ENCODE measurements at places on chromosomes 2 and 18. TPM values are rescaled to one million over a fixed set of nuclear protein-coding genes. Genes with fewer than 3 reads are reported as not detected.
A peak's percentile ranks its signal among the peaks of the same experiment; 100 is the strongest.

DNA sequence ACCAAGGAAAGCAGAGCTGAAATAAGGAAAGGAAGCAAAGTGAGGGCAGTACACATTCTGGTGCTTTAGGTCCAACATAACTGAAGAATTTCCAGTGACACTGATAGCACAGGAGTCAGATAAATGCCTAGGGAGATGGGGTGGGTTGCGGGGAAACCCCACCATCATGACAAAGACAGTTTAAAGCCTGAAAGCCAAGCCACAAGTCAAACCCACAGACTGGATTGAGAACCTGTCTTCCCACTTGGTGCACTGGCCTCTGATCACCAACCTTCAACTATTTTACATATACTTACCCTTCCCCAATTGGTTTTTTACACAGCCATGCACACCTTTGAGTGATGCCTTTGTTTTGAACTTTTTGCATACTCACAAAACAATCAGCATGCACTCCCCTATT is 22.2 kb upstream of the PDK1 start:
- H3K27me3 ChIP-seq, result no peaks in the 10 kb centered on the region
- peaks cover 8% of the 10 kb centered on the region for H3K4me1 ChIP-seq
- H3K27ac ChIP-seq, result no peak overlapping the region
- no peaks in the 10 kb centered on the region for H3K36me3 ChIP-seq
- no peak for DNase-seq

- H3K4me1 ChIP-seq, result 0 out of 2 replicates have a peak, but pooled peaks cover 1% of the 10 kb centered on the region
- no peaks in the 10 kb centered on the region for H3K27me3 ChIP-seq
- no peak overlapping the region for H3K4me3 ChIP-seq
- DNase-seq, result no peak
- no peaks in the 10 kb centered on the region for H3K36me3 ChIP-seq
These were observed 49.5 kb upstream of the TBC1D8 start for GRCh38 chr2:101200676-101201075.

DNA sequence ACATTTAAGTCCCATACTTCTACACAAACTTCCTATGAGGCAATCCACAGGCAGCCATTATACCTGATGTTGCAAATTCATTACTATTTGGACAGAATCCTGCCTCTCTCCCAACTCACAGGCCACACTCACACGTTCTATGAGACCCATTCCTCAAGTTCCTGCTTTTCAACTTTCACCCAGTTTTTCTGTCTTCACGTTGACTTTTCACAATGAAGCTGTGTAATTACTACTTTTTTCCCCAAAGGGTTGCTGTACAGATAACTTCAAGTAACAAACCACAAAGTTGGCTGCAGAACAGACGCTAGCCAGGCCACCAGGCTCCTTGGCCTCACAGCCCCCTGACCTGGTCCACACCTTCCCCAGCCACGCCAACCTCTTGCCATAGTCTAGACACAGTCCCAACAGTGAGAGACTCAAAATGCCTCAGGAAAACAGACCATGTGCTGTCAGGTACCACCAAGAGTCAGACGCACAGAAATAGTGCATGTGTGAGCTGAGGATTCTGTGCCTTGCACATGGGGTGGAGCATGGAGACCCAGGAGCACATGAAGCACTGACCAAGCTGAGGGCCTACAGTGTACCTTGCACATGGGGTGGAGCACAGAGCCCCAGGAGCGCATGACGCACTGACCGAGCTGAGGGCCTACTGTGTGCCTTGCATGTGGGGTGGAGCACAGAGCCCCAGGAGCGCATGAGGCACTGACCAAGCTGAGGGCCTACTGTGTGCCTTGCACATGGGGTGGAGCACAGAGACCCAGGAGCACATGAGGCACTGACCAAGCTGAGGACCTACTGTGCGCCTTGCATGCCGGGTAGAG is 61.0 kb downstream of the EIPR1 start:
- no peak overlapping the region for H3K27ac ChIP-seq
- H3K4me3 ChIP-seq, result no peak overlapping the region
- H3K27me3 ChIP-seq, result no peaks in the 10 kb centered on the region
- no peaks in the 10 kb centered on the region for H3K36me3 ChIP-seq
- no peak for DNase-seq

DNA sequence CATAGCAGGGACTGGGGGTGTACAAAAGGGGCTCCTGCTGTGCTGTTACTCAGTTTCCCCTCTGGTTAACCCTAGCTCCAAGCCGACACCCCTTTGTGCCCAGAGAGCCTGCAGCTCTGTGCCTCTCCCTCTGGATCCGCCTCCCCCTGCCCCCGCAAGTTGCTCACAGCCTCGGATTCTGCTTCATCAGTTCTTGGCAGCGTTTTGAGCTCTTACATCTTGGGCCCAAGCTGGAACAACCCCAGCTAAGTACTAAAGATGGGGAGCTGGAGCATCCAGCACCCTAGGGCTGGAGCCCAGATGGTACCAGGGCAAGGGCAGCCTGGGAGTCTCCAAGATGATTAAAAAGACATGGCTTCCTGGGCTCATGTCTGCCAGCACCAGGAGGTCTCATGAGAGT is 40.7 kb downstream of the POMC start:
- peaks cover 8% of the 10 kb centered on the region for H3K4me1 ChIP-seq
- H3K36me3 ChIP-seq, result no peaks in the 10 kb centered on the region
- no peak overlapping the region for H3K4me3 ChIP-seq
- no peak for DNase-seq

DNA sequence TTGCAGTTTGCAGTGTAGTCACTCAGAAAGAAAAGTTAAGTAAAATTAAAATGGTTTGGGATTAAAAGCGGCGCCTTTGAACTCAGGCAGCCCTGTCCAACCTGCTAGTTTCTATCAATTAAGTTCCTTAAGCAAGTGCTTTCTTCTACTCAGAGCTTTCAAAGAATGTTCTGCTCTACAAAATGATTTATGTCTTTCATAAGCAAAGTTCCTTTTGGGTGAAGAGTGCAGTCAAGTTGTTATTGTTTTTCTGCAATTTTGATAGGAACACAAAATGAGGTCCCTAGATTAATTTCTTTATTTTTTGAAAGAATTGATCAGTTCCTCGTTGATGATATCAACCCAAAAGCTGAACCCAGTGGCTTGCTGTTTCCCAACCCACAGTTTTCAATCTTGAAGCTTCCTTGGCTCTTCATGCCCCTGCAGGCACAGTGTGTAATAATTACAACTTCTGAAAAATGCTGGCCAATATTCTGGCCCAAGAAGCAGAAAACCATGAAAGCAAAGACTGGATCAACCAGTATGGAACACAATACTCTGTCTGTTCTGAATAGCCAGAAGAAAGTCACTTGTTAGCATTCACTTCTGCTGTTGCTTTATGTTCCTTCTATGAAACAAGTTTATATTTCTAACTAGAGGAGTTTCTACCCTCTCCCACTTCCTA is 89.1 kb downstream of the TGIF1 start:
- no peaks in the 10 kb centered on the region for H3K36me3 ChIP-seq
- H3K27ac ChIP-seq, result no peak overlapping the region
- H3K27me3 ChIP-seq, result no peaks in the 10 kb centered on the region

- no peak overlapping the region for H3K4me3 ChIP-seq
- no peak for DNase-seq
- no peaks in the 10 kb centered on the region for H3K27me3 ChIP-seq
These were observed 94.0 kb downstream of the NDUFA10 start for GRCh38 chr2:239930871-239931771.

GRCh38 chr2:177474301-177474700 is 81.7 kb downstream of the AGPS start:
- no peaks in the 10 kb centered on the region for H3K36me3 ChIP-seq
- no peak overlapping the region for H3K4me3 ChIP-seq
- no peak for DNase-seq
- no peaks in the 10 kb centered on the region for H3K27me3 ChIP-seq
- no peak overlapping the region for H3K27ac ChIP-seq
- no peaks in the 10 kb centered on the region for H3K4me1 ChIP-seq

DNA sequence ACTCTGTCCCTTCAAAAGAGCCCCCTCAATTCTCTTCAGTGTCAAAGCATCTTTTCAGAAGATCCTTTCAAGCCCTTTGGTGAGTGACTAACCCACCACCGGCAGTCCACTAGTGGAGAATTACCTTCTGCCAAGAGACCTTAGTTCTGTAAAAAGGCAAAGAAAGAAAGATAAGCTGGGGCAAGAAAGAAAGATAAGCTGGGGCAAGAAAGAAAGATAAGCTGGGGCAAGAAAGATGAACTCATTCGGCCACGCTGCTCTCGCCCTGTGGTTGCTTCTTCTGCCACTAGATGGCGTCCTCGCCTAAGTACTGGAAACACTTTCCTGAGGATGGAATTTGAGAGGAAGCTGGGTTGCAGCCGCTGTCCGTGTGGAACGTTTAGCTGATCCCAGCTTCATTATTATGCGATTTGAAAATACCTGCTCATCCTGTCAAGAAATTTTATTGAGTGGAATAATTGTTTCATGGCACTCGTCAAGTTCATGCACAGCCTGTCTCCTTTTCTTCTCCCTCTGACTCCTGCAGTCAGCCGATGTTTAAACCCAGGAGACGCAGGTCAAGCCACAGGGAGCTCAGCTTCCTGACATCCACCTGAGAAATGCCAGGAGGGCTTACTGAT is 17.3 kb upstream of the ANXA4 start:
- H3K36me3 ChIP-seq, result no peaks in the 10 kb centered on the region
- H3K27me3 ChIP-seq, result no peaks in the 10 kb centered on the region
- H3K27ac ChIP-seq, result no peak overlapping the region
- H3K4me3 ChIP-seq, result peak overlapping the region; percentile 20

DNA sequence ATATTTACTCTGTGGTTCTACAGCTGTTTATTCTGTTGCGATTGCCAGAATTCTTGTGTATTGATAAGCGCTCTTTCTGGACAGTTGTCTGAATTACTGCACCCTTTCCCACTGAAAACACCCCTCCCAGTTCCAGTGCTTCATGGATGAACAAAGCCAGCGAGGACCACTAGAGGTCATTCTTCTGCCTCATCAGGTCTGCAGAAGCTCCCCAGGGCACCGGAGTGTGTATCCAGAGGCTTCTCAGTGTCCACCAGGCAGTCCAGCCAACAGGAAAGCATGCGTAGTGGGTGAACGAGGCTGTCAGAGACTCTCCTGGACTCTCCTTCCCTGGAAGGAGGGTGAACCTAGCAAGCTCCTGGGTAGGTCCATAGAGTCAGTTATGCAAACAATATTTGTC is 40.6 kb upstream of the INHBB start:
- H3K36me3 ChIP-seq, result no peaks in the 10 kb centered on the region
- H3K4me1 ChIP-seq, result no peaks in the 10 kb centered on the region
- H3K27me3 ChIP-seq, result no peaks in the 10 kb centered on the region
- no peak overlapping the region for H3K4me3 ChIP-seq
- peak; percentile 57 for DNase-seq

DNA sequence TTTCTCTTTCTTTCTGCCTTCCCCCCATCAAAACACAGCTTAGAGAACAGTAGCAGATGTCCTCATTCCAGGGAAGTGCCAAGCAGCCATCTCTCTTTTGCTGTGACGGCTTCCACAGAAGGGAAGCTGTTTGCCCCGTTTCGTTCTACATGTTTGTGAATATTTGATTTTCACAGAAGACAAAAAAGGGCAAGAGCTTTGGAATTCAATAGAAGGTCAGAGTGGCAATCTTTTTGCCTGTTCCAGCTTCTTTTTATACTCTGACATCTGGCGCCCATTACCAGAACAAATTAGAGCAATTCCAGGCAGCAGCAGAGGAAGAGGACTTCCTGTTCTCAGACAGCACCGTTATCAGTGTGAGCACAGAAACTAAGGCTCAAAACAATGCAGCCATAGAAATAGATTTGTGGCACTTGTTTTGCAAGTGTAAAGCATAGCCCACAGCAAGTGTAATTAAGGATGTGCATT is 79.0 kb upstream of the CDH19 start:
- H3K27ac ChIP-seq, result no peak overlapping the region
- H3K4me3 ChIP-seq, result no peak overlapping the region
- H3K4me1 ChIP-seq, result no peaks in the 10 kb centered on the region
- no peaks in the 10 kb centered on the region for H3K36me3 ChIP-seq

DNA sequence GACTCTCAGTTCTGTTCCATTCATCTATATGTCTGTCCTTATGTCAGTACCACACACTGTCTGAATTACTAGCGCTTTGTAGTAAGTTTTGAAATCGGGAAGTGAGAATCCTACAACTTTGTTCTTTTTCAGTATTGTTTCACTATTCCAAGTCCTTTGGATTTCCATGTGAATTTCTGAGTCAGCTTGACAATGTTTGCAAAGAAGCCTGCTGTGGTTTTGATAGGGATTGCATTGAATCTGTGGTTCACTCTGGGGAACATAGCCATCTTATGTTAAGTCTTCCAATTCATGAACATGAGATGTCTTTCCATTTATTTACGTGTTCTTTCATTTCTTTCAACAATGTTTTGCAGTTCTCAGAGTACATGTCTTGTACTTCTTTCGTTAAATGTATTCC is 15.0 kb downstream of the SLC3A1 start:
- no peaks in the 10 kb centered on the region for H3K27me3 ChIP-seq
- no peak for DNase-seq
- H3K36me3 ChIP-seq, result no peaks in the 10 kb centered on the region
- H3K4me1 ChIP-seq, result peaks cover 44% of the 10 kb centered on the region
- peak overlapping the region; percentile 62 for H3K27ac ChIP-seq

GRCh38 chr2:19178175-19178574 is 180.2 kb downstream of the OSR1 start:
- H3K27me3 ChIP-seq, result no peaks in the 10 kb centered on the region
- no peaks in the 10 kb centered on the region for H3K4me1 ChIP-seq
- DNase-seq, result no peak
- H3K36me3 ChIP-seq, result no peaks in the 10 kb centered on the region
- H3K27ac ChIP-seq, result no peak overlapping the region

DNA sequence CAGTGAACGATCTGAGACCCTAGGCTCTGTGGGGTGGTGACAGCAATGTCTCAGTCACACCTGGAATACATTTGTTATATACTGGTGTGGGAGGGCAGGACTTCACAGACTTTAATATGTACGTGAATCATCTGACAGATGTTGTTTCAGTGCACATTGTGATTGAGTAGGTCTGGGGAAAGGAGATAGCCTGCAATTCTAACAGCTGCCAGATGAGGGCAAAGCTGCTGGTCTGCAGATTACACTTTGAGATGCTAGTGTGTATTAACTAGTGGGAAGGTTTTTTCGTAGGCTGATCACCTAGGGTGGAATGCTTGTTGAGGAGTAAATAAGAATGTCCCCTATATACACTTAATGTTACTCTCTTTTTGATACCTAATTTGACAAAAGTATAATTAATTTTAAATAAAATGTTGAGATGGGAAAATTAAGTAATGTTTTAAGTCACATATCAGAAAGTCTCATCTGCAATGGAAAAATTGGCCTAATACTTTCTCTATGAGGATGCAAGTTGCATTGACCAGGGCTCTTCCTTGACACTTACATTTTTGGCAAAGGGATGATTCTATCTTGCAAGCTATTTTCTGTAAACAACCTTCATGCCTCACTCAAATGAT is 496.9 kb upstream of the HNMT start:
- no peak overlapping the region for H3K4me3 ChIP-seq
- H3K27ac ChIP-seq, result no peak overlapping the region
- no peaks in the 10 kb centered on the region for H3K36me3 ChIP-seq
- peak; percentile 57 for DNase-seq
- no peaks in the 10 kb centered on the region for H3K27me3 ChIP-seq

GRCh38 chr2:217090024-217090473 is 230.2 kb upstream of the TNP1 start:
- H3K36me3 ChIP-seq, result no peaks in the 10 kb centered on the region
- no peak overlapping the region for H3K27ac ChIP-seq

GRCh38 chr18:75247611-75248421 is 37.2 kb downstream of the TSHZ1 start:
- no peaks in the 10 kb centered on the region for H3K4me1 ChIP-seq
- H3K27me3 ChIP-seq, result no peaks in the 10 kb centered on the region
- no peak for DNase-seq
- no peak overlapping the region for H3K4me3 ChIP-seq
- no peaks in the 10 kb centered on the region for H3K36me3 ChIP-seq
- no peak overlapping the region for H3K27ac ChIP-seq

Gene DSEL
- 0.18 TPM for total RNA-seq

Gene TMX3
- total RNA-seq, result 17.9 TPM

Gene PROKR1
- 0.09 TPM for total RNA-seq

Gene ARHGEF4
- total RNA-seq, result 2.8 TPM

Gene SGPP2
- not detected for total RNA-seq
